ENCODE measurements at places on chromosomes 3 and 15.

DNA sequence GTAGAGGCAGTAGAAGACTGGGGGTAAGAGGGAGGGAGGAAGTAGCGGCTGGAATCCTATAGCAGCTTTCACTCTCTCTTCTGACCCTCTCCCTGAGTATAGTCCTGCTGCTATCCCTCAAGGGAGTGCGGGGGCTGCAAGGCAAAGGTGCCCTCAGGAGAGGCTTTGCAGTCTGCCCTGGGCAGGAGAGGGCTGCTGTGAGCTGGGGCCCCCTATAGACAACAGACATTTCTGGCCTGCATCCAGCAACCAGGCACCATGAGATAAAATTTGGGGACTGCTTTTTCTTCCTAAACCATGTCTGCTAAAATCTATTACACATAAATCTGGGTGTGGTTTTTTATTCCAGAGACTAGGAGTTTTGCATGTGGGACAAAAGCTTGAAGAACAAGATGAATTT, 48.0 kb downstream of the SACM1L start:
- DNase-seq, result no peak

DNA sequence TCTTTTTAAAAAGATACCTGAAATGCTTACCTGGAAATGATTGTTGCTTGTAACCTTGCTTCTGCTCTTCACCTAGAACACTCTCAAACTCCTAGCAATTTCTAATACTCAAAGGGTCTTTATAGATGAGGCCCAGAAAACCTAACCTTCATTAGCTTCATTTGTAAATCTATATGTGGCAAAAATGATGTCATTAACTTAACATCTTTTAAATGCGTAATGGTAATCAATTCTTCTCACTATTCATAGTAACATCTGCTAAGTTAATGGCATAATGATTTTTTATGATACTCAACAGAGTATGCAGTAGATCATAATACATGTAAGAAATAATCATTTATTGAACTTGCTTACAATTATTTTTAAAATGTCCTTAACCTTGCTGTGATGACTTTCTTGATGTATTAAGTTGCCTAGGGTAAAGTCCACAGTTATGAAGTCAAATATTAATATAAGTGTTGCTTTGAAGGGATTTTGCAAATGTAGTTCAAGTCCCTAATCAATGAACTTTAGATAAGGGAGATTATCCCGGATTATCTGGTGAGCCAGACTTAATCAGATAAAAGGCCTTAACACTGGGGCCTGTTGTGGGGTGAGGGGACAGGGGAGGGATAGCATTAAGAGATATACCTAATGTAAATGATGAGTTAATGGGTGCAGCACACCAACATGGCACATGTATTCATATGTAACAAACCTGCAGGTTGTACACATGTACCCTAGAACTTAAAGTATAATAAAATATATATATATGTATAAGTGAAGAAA, 10.1 kb upstream of the SERPINI2 start:
- no peak for DNase-seq

DNA sequence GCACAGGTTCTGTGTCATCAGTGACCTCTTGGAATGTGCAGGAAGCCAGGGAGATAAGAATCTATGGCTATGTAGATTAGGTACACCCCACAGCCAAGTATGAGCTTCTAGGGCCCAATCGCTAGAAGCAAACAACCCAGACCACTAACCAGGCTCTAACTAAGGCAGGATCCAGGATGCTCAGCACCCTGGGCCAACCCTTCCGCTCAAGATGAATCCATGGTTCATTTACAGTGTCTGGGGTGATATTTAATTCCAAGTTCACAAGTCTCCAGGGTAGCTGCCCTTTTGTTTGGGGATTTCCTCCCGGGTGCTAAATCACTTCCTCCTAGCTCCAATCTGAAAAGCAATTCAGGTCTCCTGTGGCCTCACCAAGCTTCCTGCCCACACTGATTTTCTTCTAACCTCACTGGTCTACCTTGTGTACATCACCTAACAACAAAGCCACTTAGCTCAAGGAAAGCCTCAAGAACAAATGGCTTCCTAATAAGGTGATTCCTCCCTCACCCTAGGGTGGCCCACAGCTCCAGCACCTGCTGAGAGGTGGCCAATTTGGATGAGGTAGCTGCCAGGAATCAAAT, 2.4 kb downstream of the EHD4 start:
- no peak for DNase-seq

DNA sequence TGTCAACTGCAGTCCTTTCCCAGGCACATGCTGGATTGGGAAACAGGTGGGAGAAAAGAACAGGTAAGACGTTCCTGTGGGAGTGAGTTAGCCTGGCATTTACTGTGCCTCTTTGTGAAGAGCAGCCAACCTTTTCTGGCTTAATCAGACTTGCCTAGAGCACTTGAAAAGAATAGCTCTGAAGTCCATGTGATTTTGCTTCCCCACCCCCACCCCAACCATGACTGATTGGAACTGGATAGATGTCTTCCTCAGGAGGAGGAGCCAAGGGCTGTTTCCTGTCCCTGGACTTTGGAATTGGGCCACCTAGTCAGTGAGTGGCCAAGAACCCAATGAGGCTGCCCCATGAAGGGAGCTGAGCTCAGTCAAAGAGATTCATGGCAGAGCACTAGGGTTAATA, 4.7 kb upstream of the TMEM41A start:
- no peak for DNase-seq

- DNase-seq, result no peak
Observed at GRCh38 chr3:194505791-194506415, 19.1 kb upstream of the ATP13A3 start.

DNA sequence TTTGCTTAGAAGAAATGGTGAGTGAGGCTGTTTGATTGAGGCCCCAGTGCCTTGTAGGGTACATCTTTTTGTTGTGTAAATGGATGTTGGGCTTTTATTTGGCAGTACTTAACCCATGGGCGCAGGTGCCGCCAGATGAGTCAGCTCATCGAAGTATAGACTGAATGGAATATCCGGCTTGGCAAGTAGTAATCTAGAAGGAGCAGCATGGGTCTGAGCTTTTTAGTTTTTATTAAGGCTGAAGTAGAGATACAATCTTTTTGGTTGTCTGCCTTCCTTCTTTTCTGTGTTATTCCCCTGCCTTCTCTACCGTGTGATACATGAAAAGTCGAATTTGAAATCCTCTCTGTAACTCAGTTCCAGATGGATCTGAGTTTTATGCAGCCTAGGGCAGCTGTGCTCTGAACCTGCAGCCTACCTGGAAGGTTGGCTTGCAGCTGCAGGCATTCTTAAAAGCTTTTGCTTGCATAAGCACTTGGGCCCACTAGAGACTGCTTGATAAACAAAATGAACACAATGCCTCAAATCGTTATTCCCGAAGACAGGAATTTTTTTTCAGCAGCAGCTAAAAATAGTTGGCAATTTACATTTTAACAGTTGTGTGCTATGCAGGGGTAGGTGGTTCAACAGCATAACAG, 177.5 kb upstream of the CGNL1 start:
- DNase-seq, result no peak

DNA sequence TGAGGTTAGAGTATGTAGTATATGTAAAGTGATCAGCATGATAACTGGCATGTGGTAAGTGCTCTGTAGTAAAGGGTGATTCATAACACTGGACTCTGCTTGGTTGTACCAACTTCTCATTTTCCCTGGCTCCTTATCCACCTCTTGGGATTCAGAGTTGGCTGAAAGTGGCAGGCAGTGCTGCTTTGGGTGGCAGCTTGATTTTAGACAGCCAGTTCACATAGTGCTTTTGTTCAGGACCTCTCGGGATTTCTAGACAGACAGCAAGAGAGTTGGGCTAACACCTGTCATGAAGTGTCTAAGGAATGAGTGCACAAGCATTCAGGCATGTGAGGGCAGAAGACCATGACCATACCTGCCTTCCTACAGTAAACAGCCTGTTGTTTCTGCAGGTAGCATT, 69.0 kb downstream of the RBM6 start:
- DNase-seq, result no peak

DNA sequence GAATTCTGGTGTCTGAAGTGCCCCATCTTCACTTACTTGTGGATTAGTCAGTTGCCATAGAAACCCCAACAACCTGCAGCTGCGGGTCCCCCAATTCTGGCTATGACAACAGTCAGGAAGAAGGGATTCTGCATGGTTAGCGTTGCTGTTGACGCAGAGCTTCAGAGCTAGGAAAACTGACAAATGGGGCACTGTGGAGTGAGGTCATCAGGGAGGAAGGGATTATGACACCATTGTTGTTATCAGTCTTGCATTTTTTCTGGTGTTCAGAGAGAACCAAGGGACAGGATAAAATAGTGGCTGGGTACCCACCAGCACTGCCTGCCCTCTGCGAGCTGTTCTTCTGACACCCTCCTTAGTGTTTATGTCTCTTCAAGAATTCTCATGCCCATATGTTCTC, 367.7 kb upstream of the ARRDC4 start:
- DNase-seq, result no peak

DNA sequence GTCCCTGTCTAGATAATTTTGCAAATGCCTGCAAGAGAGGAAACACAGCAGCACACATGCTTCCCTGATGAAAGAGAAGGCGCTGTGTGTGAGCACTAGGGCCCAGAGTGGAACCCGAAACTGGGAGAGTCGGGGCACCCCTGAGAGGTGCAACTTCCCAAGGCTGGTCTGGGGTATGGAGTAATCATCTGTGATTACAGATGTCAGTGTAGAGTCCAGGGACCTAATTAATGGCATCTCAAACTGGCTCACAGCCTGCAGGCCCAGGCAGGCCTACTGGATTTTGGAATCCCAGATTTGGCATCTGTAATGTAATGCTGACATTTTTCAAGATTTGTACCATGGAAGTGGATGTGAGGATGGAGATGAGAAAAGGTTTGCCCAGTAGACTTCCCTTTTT, 29.4 kb downstream of the PGPEP1L start:
- no peak for DNase-seq

DNA sequence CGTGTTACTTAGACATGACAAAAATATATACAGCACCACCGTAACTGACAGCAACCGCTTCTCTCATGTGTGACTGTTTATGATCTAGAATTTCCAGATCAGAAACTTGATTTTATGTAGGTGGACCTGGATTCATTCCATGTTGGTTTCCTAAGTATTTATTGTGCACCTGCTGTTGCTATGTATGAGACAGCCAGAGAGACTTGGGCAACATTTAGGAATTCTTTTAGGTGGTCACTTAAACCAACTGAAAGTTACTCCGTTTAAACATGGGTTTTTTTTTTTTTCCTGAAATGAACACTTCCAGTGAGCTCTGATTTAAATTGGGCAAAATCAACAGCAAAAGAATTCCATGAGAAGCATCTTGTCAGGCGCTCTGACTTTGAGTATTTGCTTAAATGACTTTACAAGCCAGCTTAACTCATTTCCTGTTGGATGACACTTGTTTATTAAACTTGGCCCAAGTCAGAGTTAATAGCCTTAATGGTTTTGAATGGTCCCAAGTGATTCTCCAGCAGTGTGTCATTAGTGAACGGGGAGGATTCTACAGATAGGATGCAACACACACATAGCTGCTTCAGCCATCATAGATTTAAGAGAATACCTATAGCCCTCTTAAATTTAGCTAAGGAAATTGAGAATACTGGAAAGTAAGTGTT, 31.8 kb downstream of the MITF start:
- DNase-seq, result no peak

DNA sequence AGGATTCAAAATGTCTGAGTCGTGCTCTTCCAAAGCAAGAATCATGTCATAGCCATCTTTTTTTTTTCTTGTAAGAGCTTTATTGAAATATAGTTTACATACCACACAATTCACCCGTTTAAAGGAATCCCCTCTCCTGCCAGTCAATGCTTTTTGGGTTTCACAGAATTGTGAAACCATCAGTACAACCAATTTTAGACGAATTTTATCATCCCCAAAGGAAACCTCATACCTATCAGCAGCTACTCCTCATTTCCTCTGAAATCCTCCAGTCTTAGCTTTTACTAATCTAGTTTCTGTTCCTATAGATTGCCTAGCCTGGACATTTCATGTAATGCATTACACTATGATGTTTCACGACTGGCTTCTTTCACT, 39.6 kb downstream of the ADIPOQ start:
- DNase-seq, result no peak

DNA sequence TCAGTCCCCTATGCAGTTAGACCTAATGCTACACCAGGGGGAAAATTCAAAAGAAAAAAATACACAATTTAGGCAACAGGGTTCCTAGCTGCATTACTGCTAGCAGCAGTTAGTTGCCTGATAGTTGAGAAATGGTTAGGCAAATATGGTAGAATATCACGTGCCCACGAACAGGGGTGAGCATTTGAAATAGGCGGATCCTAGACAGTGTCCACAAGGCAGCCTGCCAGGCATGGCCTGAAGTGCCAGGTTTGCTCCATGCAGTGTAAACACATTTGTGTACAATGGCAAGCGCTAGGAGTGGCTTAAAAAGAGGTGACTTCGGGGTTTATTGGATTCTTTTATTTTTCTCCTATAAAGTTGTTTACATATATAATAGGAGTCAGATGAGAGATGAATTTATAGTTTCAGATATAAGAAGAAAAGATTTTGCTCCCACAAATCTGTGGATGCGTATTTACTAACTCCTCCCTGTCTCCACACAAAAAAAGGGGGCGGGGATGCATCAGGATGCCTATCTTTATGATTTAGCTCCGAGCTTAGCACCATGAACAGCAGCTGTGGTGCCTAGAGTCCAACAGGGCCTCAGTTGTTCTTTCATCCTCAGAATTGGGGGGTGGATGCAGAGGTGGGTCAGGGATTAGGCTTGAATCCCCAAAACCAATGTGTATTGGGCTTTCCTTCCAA, 3.9 kb upstream of the TGM4 start:
- DNase-seq, result no peak

GRCh38 chr3:105891101-105891500, 22.3 kb upstream of the CBLB start:
- DNase-seq, result no peak

DNA sequence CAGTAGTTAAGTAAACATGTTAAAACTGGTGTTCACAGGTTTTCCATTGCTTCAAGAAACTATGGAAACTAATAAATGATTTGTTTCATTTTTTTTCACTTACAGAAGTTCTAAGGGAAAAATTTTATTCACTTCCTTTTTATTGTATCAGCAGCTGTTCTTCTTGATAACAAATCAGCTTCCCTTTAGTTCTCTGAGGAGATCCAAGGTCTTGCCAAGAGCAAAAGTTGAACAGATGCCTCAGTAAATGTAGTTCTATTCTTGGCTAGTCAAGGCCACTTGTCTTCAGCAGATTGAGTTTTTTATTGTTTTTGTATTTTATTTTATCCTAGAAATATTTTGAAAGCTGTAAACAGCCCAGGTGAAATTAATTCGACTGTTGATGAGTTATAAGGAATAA, 41.8 kb downstream of the KCNH8 start:
- no peak for DNase-seq

DNA sequence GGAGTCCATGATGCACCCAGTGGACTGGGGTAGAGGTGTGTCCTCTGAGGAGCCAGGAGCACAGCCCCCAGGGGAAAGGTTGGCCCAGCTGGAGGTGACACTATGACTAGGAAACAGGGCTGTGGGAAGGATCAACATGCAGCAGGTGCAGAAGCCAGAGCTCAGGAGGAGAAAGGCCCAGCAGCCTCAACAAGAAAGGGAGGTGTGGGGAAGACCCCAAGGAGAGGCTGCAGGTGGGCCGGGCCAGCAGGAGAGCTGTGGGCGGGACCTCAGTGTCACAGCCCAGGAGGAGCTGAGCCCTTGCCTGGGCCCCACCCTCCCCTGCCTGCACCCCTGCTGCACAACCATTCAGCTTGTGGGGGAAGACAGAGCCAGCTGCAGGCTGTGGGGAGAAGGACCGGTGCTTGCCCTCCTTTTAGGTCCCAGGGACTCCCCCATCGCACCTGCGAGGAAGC, 18.4 kb upstream of the KLF13 start:
- DNase-seq, result no peak

- DNase-seq, result no peak
Observed at GRCh38 chr3:72582211-72582878, 265.9 kb downstream of the SHQ1 start.
